ENCODE measurements at places on chromosomes 1 and 21.
A peak's percentile ranks its signal among the peaks of the same experiment; 100 is the strongest.

DNA sequence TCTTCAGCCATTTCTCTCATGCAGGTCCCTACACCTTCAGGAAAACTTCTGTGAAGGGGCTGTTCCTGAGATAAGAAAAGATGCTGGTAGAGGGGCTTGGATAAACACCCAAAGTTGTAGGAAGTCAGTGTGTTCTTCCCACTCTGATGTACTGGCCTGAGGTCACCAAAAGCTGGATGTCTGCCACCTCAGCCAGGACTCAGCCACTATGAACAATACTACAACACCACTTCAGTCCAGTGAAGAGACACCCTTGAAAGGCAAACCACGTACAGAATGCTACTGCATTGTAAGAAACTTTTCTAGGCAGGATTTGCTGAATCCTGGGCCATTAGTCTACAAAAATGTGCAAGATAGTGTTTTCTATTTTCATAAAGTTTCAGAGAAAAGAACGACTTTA is 2.4 kb downstream of the PTPN14 start:
- no peak for DNase-seq

DNA sequence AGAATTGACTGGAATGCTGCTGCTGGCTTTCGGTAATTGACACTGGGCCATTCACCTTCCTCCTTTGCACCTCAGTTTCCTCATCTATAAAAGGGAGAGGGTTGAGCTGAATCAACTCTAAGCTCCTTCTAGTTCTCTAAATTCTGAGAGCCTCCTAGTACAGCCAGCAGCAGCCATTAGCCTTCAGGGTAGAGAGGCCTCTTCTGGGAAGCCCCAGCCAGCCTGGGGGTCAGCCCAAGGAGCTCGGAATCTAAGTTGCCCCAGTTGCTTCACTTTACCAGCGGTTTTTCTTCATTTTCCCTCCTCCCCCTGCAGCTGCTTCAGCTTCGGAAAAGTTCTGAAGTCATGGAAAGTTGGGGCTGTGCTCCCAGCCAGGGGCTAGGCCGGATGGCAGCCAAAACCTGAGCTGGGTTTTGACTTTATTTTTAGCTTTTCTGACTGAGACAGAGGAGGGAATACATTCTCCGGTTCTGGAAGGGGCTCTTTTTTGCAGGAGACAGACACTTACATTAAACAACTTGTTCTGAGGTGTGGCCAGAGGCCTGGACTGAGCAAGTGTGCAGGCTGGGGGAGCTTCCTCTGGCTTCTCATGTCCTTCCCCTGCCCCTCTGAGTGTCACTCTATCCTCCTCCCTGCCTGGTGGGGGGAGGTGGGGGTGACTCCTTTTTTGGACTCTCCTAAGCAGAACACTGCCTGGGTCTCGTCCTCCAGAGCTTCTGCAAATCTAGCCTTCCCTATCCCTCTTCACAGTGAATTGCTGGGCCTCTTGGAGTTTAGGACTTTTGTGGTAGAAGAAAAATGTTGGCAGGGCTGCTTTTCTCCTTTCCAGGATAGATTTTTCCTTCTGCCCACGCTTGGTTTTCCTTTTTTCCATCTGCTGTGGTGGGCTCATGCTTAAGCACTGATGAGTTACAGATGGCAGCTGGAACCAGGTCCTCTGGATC is 14.4 kb downstream of the LMNA start:
- DNase-seq, result no peak

- DNase-seq, result no peak
Observed at GRCh38 chr1:155083052-155083541, 4.5 kb downstream of the EFNA3 start.

DNA sequence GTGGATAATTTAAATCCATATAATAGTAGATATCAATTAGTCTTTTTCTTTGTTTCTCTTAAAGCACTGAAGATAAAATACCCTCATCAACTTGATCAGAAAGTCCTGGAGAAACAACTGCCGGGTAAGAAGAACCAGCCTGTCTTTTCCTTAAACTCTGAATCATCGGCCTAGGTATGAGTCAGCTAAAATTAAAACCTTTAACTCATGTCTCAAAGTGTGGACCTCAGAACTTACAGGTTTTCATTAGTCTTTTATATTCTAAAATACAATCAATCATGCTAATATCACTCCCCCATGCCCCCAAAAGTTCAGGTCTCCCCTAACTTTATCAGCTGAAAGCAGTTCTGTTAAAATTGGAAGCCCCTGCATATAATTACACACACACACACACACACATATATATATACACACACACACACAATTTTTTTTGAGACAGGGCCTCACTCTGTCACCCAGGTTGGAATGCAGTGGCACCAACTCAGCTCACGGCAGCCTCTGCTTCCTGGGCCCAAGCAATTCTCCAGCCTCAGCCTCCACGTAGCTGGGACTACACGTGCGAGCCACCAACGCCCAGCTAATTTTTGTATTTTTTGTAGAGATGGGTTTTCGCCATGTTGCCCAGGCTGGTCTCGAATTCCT is 61.3 kb downstream of the B3GALNT2 start:
- DNase-seq, result no peak

DNA sequence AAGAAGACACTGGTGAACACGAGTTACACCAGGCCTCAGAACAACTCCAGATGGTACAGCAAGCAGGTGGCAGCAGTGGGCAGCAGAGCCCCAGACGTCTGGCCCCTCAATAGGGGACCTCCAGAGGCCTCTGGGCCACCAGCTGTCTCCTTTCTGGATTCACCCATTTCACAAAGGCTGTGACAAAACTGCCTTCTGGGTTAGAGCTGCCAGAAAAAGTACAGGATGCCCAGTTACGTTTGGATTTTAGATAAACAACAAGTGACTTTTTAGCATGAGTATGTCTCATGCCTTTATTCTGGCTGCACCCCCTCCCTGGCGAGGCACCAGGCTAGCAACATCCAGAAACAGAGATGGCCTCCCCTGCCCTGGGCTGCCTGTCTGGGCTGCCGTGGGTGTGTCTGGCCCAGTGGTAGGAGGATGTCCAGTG is 30.1 kb downstream of the ITPKB start:
- peak; percentile 27 for DNase-seq

DNA sequence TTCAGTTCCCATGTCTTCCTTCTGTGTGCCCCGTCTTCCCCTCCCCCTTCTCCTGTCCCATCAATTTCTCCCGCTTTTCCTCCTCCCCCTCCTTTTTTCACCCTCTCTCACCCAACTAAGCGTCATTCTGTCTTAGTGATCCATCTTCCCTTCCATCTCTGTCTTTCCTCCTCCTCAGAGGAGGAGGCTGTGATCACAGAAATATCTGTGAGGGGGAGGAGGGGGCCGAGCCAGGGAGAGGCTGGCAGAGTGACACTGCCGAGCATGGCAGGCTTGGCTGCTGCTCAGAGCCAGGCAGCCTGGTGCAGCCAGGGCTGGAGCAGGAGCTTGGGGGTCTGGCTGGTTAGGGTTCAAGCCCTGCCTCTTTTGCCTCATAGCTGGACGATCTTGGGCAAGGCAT is 7.6 kb downstream of the HTR6 start:
- no peak for DNase-seq

GRCh38 chr1:207401578-207401977 is 52.5 kb upstream of the CR2 start:
- no peak for DNase-seq

DNA sequence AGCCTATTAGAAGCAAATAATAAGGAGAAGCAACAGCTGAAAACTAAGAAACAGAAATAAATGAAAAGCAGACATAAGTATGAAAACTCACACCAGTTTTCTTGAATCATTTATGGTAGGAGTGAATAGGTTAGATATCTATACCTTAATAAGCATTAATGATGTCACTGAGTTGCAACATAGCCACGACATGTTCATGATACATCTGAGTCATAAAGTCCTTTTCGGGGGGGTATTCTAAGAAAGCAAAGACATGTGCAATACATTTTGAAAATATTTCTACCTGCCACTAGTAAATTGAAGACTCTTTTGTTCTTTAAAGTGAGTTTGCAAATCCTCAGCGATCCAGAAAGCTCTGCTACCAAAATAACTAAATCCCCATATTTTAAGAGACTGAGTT is 7.2 kb downstream of the CD34 start:
- no peak for DNase-seq

GRCh38 chr1:225541383-225541782 is 111.5 kb downstream of the ENAH start:
- no peak for DNase-seq
